ENCODE measurements at places on chromosomes 4 and X. TPM values are rescaled to one million over a fixed set of nuclear protein-coding genes. Genes with fewer than 3 reads are reported as not detected.

Gene STPG2
- total RNA-seq, result under 0.01 TPM

Gene BMX
- not detected for total RNA-seq

Gene SYTL5
- 1.5 TPM for total RNA-seq

Gene TRIML2
- total RNA-seq, result 3.3 TPM

Gene PDZD4
- not detected for total RNA-seq

Gene KCND1
- under 0.01 TPM for total RNA-seq

Gene TEX11
- total RNA-seq, result not detected

Gene FGF16
- under 0.01 TPM for total RNA-seq

Gene BGN
- total RNA-seq, result 23.3 TPM

Gene GRXCR1
- total RNA-seq, result not detected

Gene LEF1
- total RNA-seq, result 0.44 TPM

Gene DAPP1
- not detected for total RNA-seq

Gene AP1AR
- total RNA-seq, result 31.2 TPM

Gene FAM199X
- total RNA-seq, result 32.2 TPM

Gene IL1RAPL1
- total RNA-seq, result 0.88 TPM

Gene VCX2
- total RNA-seq, result not detected

Gene DMP1
- total RNA-seq, result not detected

Gene CXCL8
- total RNA-seq, result 429 TPM

Gene SLC7A11
- 45.4 TPM for total RNA-seq

Gene GAGE2A
- total RNA-seq, result not detected

Gene CWH43
- total RNA-seq, result not detected

Gene FMR1
- 26.7 TPM for total RNA-seq

All from placental pericyte (primary cell).